Foreskin melanocyte (primary cell): ENCODE measurements at places on chromosomes 5 and 9.
A peak's percentile ranks its signal among the peaks of the same experiment; 100 is the strongest.

- no peak for DNase-seq
Measured at GRCh38 chr9:107710953-107711352, 221.4 kb upstream of the KLF4 start.

GRCh38 chr5:64210866-64211265, 45.2 kb downstream of the RNF180 start:
- DNase-seq, result peak; percentile 84

GRCh38 chr9:127723444-127723843, 7.6 kb downstream of the TTC16 start:
- DNase-seq, result no peak

GRCh38 chr9:137381501-137382443, 41.2 kb downstream of the EXD3 start:
- no peak for DNase-seq
